ENCODE measurements at places on chromosomes 13 and 19.
A peak's percentile ranks its signal among the peaks of the same experiment; 100 is the strongest.

GRCh38 chr13:102197193-102197592 is 204.7 kb downstream of the FGF14 start:
- DNase-seq: no peak

DNA sequence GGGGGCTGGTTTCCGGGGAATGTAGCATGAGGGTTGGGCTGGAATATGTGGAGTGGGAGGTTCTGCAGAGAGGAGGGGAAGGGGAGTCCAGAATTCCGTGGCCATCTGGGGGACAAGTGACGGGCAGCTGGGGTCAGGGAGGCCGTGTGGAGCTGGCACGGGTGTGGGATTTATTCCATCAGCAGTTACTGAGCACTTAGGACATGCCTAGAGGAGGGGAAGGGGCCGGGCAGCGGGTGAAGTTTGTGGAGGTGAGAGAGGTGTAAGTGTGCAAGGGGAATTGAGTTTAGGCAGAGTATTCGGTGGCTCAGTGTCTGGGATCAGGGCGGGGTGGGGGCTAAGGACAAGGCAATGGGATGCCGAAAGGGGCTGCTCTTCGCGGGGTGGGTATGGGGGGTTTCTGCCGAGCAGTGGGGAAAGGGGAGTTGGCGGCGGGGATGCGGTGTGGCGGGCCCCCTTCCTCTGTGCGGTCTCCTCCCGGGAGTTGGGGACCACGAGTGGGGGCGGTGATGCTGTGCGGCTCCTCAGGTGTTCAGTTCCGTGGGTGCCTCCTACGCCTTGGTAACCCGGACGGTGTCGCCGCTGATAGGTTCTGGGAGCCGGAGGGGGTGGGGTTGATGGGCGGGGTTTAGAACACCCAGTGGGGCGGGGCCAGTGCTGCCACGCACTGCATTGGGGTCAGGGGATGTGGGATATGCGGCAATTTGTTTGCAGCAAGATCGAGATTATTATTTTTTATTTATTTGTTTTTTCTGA is 5.4 kb downstream of the CCDC61 start:
- DNase-seq: peak; percentile 90

GRCh38 chr13:42612021-42612765 is 38.2 kb downstream of the TNFSF11 start:
- no peak for DNase-seq

DNA sequence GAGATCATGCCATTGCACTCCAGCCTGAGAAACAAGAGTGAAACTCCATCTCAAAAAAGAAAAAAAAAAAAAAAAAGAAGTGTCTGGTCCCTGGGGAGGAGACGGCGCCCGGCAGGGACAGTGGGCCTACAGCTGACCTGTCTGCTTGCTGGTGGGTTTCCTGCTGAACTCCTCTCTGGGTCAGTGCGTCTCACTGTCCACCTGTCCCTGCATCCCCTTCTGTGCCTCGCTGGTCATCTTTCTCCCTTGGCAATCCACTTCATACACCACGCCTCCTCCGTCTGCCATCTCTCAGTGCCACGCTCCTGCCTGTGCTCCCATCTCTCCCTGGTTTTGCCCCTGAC is 63.4 kb downstream of the ACSBG2 start:
- DNase-seq: no peak

DNA sequence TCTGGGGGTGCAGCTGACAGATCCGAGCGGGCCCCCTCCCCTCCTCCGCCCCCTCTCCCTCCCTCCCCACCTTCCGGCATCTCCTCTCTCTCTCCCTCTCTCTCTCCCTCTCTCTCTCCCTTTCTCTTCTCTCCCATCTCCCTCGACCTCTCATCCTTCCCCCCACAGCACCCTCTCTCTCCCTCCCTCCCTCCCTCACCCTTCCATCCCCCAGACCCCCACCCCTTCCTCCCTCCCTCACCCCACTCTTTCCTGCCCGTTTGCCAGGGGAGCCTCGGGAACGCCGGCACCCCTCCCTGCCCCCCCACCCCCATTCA is 666 bp downstream of the CELF5 start:
- DNase-seq: no peak

- DNase-seq: no peak
Observed at GRCh38 chr13:106491928-106492587, 43.4 kb downstream of the EFNB2 start.

DNA sequence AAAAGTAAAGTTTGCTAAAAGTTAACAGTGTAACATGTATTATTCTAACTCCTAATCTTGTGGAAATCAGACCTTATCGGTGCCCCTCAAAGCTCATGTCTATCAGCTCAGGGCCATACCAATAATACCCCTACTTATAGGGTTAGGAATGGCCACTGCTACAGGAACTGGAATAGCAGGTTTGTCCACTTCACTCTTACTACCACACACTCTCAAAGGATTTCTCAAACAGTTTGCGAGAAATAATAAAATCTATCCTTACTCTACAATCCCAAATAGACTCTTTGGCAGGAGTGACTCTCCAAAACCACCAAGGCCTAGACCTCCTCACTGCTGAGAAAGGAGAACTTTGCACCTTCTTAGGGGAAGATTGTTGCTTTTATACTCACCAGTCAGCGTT is 1677.7 kb downstream of the OLFM4 start:
- no peak for DNase-seq

DNA sequence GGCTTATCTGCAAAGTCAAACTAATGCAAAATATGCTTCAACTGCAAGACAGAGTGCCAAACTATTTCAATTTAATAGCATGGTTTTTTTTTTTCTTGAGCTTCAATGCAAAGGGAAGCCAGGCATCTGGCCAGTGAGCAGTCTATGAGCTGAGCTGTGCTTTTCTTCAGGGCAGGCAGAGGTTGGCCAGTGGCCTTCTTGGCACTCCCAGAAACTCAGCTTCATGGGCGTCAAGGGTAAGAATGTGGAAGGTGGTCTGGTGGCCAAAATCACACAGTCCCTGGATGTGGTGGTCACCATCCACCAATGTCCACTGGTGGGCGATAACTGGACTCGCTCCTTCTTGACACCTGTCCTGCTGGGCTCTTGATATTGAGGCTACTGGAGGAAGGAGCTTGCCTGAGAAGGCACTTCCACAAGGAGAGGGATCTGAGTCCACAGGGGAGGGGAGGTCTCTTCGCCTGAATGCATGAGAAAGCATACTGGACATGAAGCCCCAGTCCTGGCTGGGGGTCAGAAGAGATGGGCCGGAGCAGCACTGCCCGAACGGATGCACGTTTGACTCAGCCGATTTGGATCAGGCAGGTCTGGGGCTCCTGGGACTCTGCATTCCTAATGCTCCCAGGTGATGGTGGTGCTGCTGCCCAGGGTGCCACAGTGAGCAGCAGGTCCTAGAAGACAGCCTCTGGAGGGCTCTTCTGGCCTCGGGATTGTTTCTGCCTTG is 17.1 kb downstream of the COL4A2 start:
- DNase-seq: no peak

DNA sequence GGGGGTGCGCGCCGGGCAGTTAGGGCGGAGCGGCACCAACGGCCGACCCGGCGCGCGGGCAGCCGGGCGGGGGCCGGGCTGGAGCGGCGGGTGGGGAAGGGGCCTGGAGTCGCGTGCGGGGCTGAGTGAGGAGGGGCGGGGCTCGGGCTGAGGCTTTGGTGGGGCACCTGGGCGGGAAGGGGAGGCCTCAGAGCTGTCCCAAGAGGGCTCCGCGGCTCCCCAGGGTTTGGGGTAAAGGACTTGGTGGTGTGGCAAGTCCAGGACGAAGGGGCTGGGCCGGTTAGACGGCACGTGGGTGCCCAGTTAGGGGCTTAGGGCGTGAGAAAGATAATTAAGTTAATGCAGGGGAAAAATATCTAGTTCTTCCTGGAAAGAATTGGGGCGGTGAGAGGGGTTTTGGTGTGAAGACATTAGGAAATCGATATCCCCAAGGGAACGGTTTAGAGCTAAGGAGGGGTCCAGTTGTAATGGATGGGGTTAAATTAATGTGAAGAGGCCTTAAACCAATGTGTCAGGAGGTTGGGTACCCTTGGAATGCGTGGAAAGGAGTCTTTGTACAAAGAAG is 496 bp downstream of the ZNF574 start:
- no peak for DNase-seq

DNA sequence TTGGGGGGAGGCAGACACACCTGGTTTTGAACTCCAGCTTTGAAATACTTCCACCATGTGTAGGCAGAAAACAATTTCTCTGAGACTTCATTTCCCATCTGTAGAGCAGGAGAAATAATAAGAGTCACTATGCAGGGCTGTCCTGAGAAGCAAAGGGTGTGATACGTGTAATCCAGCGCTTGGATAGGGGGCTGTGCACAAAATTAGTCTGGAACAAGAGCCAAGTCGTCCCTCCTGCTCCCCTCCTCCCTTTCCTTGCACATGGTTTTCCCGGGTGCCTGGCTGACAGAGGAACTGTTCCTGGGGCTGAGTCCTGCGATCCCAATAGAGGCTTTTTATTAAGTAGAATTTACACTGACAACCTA is 29.6 kb upstream of the UBE2L5 start:
- DNase-seq: no peak

DNA sequence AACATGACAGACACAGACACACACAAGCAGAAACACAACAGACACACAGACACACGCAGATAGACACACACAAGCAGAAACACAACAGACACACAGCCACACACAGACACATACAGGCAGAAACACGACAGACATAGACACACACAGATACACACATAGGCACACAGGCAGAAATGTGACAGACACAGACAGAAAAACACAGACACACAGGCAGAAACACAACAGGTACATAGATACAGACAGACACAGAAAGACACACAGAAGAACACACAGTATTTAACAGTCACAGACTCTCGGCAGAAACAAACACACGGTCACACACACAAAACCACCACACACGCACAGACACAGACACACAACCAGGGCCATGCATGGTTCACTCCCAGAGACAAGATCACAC is 905 bp downstream of the TBXA2R start:
- DNase-seq: no peak

DNA sequence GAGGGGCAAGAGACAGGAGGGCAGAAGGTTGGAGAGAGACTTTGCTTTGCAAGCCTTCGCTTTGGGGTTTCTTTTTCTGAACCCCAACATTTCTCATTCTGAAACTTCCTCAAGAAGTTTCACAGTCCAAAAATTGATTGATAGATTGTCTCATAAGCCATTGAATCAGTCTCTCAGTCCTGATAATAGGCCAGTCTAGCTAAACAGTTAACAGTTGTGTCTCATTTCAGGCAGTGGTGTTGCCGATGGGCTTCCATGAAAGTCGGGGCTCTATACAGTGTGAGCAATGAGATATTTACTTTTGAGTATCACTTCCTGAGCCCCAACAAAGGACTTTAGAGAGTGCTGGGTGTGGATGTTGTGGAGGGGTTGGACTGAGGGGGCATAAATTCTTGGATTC is 26.5 kb upstream of the SPRY2 start:
- DNase-seq: no peak

GRCh38 chr13:109737606-109738005 is 48.8 kb downstream of the IRS2 start:
- no peak for DNase-seq

GRCh38 chr13:70622796-70623195 is 514.5 kb upstream of the KLHL1 start:
- no peak for DNase-seq

DNA sequence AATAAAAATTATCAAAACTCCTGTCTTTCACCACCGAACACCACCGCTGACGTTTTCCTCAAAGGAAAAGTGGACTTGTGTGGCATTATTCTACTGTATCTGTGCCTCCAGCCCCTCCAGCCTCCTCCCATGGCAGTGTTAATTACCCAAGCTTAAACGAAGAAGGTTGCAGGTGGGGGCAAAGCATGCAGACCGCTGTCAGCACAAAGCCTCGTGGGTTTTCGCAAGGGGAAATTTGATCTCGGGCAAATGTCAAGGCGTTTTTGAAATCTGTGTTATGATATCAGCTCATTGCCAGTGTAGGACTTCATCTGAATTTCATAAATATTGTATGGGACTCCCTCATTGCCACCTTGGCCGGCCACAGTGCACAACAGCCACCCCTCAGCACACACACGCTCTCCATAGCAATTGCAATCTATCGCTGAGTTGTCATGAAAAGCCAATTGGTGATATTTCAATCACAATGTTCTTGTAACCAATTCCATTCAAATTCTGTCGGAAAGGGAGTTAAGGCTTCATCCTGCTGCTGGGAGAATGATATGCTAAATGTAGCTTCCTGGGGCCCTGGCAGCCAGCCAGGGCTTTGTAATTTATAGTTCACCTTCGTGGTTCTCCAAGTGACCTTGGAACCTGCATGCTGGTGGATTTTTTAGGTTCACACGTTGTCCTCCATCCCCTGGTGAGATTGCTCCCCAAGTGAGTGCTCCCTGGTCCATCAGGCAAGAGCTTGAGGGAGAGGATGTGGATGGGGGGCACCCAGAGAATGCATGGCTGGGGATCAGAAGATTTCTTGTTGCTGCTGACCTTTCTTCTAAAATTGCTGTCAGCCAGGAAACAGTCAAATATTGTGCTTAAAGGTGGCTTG is 16.6 kb downstream of the CHST8 start:
- no peak for DNase-seq

DNA sequence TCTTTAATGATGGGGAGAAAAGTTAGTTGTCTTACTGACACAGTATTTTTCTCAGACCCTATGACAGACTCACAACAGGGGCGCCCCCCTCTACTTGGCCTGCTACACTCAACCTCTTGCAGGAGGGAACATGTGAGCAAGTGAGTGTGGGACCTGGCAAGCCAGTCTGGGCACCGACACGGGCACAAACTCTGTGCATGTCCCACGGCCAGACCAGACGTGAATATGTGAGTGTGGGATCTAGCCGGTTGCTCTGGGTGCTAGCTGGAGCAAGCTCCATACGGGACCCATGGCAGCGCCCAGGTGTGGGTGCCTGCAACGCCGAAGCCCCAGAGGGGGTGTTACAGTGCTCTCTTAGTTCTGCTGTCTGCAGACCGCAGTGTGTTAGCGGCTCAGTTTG is 1437.3 kb upstream of the MIR17HG start:
- DNase-seq: no peak

- no peak for DNase-seq
Observed at GRCh38 chr19:18507021-18507726, 14.7 kb downstream of the ELL start.

Measured in GM12892 (cell line).